ENCODE measurements at places on chromosomes 1 and 21.
A peak's percentile ranks its signal among the peaks of the same experiment; 100 is the strongest.

DNA sequence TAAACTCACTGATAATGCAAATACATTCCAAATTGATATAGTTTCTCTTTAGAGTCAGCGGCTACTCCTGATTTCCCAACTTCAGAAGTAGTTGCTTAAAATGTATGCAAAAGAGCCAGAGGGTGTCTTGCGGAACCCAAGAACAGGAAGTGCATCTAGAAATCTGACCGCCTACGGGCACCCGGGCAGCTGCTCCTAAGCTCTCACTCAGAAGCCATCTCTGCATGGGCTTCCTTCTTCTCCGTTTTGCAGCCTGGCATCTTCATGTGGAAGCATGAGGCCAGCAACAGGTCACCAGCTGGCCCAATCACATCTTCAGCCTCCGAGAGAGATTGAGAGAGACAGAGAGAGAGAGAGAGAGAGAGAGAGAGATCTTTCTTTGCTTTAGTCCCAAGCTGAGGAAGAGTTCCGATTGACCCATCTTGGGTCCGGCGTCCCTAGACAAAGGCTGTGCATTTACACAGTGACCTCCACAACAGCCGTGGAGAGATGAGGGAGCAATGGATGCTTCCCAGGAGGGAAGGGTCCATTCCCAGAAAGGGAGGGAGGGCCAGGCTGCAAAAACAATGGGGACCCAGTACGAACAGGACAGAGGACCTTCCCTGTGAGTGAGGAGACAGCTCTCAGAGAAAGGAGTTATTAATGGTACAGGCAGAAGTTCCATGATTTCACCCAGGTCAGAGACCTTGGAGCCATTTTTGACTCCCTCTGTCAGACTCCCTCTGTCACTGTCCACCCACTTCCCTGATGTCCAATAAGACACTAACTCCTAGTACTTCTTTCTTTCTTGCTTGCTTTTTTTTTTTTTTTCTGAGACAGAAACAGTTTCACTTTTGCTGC is 28.2 kb upstream of the SLC30A1 start:
- DNase-seq: no peak

DNA sequence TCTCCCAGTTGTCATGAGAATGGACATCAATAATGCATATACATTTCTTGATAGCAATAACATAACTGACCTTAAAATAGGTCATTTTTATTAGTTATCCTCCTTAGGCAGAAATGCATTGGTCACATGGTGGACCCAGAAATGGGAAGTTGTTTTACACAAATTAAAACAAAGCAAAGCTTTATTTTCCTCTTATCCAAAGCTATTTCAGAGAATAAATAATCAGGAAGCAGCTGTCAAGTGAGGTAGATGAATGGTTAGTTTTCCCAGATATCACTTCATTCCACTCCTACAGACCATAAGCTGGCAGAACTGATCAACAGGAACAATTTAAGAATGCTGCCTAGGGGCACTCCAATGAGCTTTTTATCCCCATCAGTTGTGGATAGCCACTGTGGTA is 16.0 kb upstream of the OLIG1 start:
- DNase-seq: no peak

- peak; percentile 27 for DNase-seq
Observed at GRCh38 chr1:98991127-98992012, 13.3 kb downstream of the PLPPR5 start.

DNA sequence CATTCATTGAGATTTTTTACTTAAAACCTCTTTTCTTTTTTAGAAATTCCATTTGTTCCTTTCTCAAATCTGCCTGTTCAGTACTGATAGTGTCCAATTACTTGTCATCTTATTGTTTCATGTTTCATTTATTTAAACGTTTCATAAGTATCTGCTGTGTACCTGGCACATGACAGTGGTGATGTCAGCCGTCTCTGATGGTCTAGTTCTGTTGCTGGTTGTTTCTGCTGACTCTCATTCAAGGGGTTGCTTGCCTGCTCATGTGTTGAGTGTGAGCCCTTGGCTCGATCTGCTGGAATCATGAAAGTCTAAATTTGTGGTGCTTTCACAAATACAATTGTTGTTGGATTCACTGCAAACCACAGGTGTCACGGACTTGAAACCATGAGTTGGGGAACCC is 25.5 kb upstream of the C2CD2 start:
- no peak for DNase-seq

GRCh38 chr1:113780374-113781146 is 21.3 kb upstream of the PHTF1 start:
- DNase-seq: no peak

DNA sequence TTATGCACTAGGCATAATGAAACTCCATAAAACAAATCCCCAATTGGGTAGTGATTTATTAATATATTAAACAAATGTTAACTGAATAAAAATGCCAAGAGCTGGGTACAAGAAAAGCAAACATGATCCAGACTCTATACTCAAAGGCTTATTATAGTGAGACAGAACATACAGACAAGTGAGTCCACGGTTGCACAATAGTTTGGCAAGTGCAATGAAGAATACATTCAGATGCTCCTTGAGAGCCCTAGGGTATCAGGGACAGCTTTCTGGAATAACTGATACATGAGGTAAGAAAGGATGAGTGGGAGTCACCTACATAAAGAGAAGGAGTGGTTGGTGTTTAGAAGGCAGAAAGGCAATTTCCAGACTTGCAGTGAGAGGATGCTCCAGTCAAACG is 85.1 kb downstream of the VAV3 start:
- DNase-seq: no peak

DNA sequence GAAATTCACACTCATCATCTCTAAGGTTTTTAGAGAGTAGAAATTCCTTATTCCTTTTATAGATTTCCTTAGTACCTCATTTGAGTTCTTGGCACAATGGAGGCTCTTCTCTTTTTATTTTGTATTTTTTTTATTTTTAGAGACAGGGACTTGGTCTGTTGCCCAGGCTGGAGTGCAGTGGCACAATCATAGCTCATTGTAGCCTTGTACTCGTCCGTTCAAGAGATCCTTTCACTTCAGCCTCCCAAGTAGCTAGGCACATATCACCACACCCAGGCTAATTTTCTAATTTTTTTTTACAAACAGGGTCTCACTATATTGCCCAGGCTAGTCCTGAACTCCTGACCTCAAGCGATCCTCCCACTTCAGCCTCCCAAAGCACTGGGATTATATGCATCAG is 29.6 kb downstream of the RGL1 start:
- DNase-seq: no peak

- DNase-seq: no peak
Observed at GRCh38 chr1:44646261-44647110, 27.8 kb downstream of the TMEM53 start.

- no peak for DNase-seq
Observed at GRCh38 chr1:61995641-61996040, 199.0 kb upstream of the L1TD1 start.

- no peak for DNase-seq
Observed at GRCh38 chr1:117672756-117673155, 66.9 kb downstream of the TENT5C start.

- no peak for DNase-seq
Observed at GRCh38 chr1:56285554-56286402, 293.6 kb downstream of the PLPP3 start.

GRCh38 chr1:29830383-29830782 is 594.1 kb downstream of the PTPRU start:
- no peak for DNase-seq

- DNase-seq: no peak
Observed at GRCh38 chr1:53947172-53947907, 1.2 kb downstream of the LRRC42 start.

- no peak for DNase-seq
Observed at GRCh38 chr1:114076308-114076707, 77.4 kb downstream of the SYT6 start.

- DNase-seq: no peak
Observed at GRCh38 chr21:14270631-14271030, 54.7 kb downstream of the RBM11 start.

- DNase-seq: no peak
Observed at GRCh38 chr1:61152469-61153105, 70.2 kb downstream of the NFIA start.

DNA sequence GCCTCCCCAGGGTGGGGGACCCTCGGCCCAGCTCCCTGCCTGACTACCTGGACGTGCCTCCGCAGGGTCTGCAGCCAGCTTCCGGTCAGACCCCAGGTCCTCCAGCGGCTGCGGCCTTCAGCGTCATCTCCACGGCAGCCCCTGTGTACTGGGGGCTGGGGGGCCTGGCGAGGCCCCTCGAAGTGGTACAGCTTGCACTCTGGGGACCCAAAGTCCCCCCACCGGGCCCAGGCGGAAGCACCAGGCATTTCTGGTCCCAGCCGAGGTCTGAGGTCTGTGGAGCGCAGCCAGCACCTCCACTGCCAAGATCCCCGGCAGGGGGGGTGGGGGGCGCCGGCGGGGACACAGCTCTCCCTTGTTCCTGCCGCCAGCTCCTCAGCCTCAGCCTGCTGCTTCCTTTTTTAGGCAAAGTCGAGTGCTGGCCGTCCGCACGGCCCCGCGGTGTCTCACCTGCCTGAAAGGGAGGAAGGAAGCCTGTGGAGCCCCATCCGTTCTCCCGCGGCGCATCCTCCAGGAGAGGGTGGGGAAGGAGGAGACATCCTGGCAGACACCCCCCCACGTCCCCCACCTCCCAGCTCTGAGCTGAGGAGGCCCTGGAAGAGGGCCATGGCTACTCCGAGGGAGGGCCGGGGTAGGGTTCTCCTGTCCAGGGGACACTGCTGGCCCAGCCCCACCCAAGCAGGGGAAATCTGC is 1.2 kb upstream of the VWA1 start:
- no peak for DNase-seq

- DNase-seq: no peak
Observed at GRCh38 chr1:93758842-93759515, 77.3 kb upstream of the BCAR3 start.

GRCh38 chr1:171644805-171645483 is 7.5 kb downstream of the MYOC start:
- peak; percentile 46 for DNase-seq

DNA sequence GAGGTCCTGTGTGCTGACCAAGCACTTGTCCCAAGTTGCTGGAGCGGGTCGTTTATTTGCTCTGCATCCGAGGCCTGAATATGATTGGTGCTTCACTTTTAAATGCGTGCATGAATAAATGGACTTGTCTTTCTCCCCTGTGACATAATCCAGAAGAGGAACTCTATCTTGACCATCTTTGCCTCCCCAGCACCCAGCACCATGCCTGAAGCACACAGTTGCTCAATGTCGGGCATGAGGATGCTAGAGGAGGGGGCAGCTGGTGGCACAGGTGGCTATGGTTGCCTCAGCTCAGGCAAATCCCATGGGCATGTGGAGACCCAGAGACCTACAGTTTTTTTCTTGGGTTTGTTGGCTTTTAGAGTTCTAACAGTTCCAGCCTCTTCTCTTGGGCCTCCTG is 142.6 kb downstream of the KAZN start:
- no peak for DNase-seq

GRCh38 chr1:25462732-25463131 is 32.0 kb downstream of the MACO1 start:
- DNase-seq: no peak

Data from SW 1271 (cell line).